ENCODE measurements at places on chromosomes 5 and 9.

DNA sequence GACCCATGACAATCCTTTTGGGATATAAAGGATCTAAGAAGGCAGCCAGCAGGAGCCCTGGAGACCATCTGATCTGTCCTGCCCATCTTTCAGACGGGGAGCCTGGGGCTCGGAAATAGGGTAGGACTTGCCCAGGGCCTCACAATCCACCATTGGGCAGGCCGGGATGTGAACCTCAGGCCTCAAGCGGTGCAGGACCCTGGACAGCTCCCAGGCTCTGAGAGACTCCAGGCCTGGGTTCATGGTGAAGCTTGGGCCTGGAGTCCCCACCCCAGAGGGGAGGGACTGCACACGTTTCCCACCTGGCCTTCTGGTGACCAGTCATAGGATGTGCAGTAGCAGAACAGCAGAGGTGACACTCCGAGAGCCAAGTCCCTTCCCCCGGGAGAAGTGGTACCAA lies 36.6 kb upstream of the RAPGEF1 start:
- DNase-seq = no peak

GRCh38 chr5:104708027-104708426 lies 1145.4 kb upstream of the NUDT12 start:
- no peak for DNase-seq

DNA sequence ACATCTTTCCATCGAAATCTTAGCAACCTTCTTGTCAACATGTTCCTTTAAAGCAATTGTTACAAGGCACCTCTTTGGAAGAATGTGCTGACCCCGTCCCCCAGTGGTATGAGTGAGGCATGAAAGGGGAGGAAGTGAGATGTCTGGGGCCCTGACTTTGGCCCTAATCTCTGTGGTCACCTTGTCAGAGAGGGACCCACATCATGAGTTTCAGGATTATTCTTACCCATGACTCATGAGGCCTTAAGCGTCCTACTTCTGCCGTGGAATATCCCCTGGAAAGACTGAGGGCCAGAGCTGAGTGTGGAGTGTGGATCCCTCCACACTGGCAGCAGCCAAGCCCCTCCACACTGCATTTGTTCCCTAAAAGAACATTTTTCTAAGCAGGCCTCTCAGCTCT lies 81.2 kb downstream of the FSTL4 start:
- DNase-seq = no peak

- no peak for DNase-seq
Observed at GRCh38 chr9:88926781-88927505, 64.3 kb upstream of the S1PR3 start.

DNA sequence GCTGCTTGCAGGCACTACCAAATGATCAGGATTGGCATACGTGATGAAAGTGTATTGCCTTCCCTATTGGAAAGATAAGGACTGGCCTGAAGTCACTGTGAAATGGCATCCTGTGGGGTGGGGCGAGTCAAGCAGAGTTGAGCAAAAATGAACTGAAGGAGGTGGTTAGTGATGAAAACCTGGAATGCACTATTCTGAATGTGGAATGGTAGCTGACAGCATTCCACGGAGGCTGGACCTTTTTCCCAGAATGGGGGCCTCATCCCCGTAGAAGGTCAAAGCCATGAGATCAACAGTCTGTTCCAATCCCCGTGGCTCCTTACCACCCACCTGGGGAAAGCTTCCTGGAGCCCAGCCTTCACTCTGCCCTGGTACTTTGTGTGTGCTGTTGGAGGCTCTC lies 37.7 kb downstream of the ASS1 start:
- no peak for DNase-seq

- peak; percentile 55 for DNase-seq
Observed at GRCh38 chr5:78647838-78648358, 674 bp downstream of the LHFPL2 start.

DNA sequence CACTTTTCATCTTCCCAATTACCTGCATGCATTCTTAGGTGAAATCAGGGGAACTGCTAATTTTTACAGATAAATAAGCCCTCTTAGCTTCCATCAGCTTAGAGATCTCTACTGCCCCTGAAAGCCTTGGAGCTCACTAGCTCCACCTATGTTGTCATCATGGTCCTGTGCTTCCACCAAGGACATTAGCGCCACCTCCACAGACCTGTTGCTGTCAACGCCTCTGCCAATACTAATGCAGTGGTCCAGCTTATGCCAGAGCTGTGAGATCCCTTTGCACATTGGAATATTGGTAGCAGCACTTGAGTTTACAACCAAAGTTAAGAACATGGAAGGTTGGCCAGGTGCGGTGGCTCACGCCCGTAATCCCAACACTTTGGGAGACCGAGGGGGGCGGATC lies 7.7 kb upstream of the SHISAL2B start:
- DNase-seq = peak; percentile 13

DNA sequence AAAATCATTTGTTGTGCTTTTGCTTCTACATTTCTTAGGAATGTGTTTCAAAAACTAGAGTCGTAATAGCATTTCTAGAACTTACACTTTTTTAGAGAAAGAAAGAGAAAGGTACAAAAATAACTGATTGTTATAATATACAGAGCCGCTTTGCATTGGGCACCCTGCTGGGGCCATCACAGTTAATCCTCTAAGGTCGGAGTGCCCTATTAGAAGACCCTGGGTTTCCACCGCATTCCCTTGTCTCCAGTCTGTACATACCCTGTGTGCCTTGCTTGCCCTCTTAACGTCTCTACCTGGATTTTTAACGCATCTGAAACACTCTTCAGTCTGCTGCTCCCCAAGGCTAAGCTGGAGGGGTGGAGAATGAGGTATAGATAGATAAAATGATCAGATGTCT lies 1.3 kb downstream of the MARVELD2 start:
- peak; percentile 39 for DNase-seq

DNA sequence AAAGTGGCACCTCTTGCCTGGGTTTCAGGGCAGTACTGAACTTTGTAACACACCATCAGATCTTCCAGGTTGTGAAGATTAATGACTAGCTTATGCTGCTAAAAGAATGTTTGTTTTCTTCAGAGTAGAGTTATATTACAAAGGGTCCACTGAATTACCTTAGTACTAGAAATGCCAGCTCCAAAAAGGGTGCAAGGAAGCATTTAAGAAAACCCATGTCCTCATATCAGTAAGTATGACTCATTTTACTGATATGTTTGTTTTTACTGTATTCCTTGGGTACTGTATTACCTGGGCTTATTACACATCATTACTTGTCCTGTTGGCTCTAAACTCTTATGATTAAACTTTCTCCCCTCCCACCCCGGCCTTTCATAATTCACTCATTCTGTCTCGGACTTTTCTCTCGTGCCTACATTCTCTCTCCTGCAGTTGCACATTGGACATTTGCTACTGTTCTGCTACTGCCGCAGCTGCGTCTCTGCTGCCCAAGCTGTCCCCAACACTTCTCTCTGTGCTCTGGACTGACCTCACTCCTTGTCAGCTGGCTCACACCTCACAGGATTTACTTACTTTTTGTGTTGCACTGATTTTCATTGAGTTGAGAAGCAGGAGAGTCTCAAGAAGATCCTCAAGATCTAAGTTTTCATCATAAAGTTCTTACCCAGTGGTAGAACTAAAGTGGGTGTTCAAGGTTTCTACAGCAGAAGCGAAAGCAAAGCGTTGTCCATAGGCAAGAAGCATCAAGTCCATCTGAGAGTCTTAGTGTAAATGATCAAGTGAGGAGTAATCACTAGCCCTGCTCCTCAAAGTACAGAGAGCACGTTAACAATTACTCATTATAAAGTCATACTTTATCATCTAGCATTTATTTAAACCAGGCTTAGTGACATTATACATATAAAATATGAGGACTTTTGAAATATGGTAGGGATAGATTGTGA lies 53.2 kb upstream of the C9orf72 start:
- DNase-seq = no peak

DNA sequence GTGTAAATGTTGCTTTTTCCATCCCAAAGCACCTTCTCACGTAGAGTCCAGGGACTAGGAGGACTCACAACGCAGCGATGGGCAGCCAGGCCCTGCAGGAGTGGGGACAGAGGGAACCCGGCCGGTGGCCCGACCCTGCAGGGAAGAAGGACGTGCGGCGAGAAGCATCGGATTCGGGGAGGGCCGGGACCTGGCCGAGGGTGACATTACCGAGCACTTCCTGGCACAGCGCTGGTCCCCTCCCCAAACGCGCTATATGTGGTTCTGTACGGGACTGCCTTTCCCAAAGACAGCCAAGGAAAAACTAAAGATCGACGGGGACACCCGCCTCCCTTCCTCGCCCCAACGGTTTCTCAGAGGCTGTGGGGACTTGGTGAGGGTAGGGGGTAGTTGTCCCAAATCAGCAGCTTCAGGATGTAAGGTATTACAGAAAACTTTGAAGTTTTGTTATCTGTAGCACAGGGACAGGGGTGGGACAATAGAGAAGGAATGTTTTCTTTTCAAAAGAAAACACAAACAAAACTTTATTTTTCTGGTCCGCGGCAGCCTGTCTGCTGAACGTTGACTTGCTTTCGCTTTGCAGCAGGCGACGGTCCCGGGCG lies 887 bp upstream of the MAP3K1 start:
- DNase-seq = peak; percentile 59

GRCh38 chr9:109538346-109538745 lies 40.2 kb upstream of the PTPN3 start:
- DNase-seq = no peak
